Tongue (tissue), 3 donors: ENCODE measurements at places on chromosomes 2 and 18. TPM values are rescaled to one million over a fixed set of nuclear protein-coding genes. Genes with fewer than 3 reads are reported as not detected.
A peak's percentile ranks its signal among the peaks of the same experiment; 100 is the strongest.

GRCh38 chr18:13452388-13452811, 233.8 kb downstream of the LDLRAD4 start:
- DNase-seq: peak; percentile 54

DNA sequence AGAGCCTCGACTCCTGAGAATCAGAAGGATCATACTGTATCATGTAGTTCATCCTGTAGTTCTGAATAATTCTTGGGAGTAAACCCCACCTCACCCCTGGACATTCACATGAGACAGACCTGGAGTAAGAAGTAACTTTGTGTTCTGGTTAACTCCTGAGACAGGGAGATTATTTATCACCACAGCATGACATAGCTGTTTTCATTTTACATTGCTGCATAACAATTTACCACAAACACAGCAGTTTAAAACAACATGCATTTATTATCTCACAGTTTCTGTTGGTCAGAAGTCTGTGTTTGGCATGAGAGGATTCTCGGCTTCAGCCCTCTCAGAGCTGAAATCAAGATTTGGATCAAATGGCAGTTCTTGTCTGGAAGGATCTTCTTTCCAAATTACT, 855.8 kb upstream of the FANCL start:
- no peak for DNase-seq

The TMEFF2 gene
- 0.41 TPM for total RNA-seq

GRCh38 chr2:36889795-36890194, 76.5 kb downstream of the STRN start:
- DNase-seq: no peak

- peak; percentile 53 for DNase-seq
Observed at GRCh38 chr2:47653902-47654789, 128.8 kb upstream of the MSH6 start.

DNA sequence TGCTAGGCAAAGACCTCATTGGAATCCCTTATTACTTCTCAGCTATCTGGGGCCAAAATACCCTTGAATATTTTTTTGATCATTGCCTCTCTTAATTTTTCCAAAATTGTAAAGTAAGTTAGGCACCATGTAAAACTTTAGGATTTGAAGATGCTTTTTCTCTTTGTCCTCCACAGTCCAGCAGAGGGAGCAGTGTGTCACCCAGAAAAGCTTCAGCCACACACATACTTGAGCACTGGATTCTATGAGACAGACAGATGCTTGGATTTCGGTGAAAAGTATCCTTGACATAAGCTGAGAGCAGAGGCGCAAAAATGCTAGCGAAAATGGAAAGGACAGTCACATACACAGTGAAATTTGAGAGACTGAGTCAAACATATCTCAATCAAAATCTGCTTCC, 74.7 kb upstream of the KCNJ3 start:
- DNase-seq: peak; percentile 83

GRCh38 chr2:65320042-65320725, 92.6 kb downstream of the ACTR2 start:
- DNase-seq: peak; percentile 35
